Tibial nerve (tissue), 4 donors: ENCODE measurements at places on chromosomes 1 and 21. TPM values are rescaled to one million over a fixed set of nuclear protein-coding genes. Genes with fewer than 3 reads are reported as not detected.

GRCh38 chr1:110050602-110051261 lies 16.3 kb downstream of the STRIP1 start:
- DNase-seq: no peak

GRCh38 chr1:97120806-97121205 lies 399.2 kb downstream of the PTBP2 start:
- no peak for DNase-seq

GRCh38 chr1:59879574-59879973 lies 47.0 kb downstream of the CYP2J2 start:
- DNase-seq: peak; percentile 30

DNA sequence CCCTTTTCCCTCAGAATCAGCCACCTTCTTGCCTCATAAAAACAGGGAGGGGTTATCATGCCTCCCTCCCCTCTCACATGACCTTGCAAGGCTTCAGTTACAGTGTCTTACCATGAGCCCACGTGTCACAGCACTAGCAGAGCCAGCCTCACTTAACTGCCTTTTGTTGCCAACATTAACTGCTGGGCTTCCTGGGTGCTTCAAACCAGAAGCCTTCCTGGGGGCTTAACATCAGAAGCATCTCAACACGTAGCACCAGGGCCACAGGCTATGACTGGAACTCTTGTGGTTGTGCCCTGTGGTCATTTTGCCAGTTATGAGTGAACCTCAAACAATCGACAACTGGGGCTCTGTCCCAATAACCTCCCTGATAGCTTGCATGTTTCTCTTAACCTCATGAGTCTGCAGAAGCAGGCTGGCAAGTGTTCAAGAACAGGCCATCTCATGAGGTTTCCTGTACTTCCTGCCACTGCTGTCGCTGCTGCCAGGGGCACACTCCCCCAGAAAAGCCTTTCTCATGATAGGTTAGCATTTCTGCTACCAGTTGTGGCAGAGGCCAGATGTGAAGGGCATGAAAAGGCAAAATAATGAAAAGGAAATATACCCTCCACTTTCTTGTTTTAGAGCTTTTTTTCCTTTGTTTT lies 132.2 kb downstream of the GLUL start:
- DNase-seq: peak; percentile 78

DNA sequence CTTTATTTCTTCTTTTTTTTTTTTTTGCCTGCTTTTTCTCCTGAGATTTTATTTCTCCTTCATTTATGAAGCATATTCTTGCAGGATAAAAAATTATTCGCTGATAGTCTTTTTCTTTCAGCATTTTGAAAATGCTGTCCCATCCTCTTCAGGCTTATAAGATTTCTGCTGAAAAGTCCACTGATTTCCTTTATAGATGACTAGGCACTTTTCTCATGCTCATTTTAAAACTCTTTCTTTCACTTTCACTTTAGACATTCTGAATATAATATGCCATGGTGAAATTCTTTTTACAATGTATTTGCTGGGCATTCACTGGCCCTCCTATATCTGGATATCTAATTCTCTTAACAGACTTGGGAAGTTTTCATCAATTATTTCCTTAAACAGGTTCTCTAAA lies 25.5 kb upstream of the GTF2B start:
- no peak for DNase-seq

DNA sequence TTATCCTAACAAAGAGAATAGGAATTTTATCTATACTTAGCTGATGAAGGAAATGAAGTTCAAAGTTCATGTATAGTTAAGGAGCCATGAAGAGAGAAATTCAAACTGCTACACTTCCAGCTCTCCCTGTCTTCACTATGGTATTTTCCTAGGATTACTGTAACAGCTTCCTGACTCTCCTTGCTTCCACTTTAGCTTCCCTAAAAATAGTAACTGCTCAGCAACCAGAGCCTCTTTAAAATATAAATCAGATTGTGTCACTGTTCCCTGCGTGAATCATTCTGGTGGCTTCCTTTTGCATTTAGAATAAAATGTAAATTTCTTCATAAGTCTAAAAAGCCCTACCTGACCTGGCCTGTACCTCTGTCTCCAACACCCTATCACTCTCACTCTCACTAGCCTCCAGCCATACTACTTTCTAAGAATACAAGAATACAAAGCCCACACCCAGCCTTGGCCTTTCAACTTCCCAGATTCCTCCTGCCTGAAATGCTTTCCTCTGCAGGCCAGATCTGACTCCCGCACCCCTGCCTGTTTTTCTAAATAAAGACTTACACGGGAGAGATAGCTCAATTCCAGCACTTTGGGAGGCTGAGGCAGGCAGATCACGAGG lies 30.5 kb downstream of the OR10J1 start:
- DNase-seq: no peak

- no peak for DNase-seq
Measured at GRCh38 chr21:26085127-26085526, 85.4 kb downstream of the APP start.

DNA sequence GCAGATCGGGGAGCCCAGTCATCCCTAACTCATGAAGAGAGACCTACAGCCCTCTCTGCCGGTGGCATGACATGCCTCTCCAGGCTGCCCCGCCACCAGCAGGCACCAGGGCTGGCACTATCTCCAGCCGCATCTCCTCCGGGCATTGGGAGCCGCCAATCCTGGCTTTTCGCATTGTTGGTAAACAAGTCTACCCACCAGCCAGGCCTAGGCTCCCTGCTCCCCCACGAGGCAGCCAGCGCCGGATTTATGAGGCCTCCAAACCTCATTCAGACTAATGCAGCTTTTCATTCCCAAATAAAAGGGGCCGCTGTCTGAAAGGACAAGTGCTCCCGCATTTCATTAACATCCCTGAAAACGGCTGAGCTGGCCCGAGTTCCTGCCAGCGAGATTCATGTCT lies 3.4 kb upstream of the GRIK3 start:
- no peak for DNase-seq

DNA sequence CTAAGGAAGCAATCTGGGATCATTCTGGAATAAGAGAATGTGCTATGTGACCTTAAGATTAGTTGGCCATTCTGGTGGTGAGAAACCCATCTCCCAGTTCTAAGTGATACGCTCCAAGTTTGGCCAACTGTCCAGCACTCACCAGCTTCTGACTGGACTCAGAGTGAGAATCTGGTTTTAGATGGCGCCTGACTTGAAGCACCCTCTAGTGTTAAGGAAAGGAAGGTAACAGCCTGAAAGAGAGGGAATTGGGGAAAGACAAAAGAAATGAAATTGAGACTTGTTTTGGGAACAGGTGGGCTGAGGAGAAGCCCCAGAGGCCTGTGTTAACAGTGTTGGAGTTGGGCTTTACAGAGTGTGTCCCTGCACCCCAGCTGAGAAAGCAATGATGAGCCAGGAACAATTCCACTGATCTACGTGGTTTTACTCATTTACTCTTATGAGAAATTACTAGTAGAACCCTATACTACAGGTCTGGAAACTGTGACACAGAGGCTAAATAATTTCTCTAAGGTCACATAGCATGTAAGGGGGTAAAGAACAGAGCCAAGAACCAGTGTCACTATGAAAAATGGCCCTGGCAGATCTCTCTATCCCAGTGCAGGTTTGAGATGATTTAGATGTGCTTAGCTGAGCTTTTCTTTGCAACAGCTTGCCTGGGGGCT lies 9.3 kb upstream of the FCAMR start:
- no peak for DNase-seq

GRCh38 chr21:30227633-30228404 lies 11.9 kb upstream of the CLDN8 start:
- DNase-seq: no peak

GRCh38 chr21:41321908-41322495 lies 5.4 kb downstream of the FAM3B start:
- no peak for DNase-seq

DNA sequence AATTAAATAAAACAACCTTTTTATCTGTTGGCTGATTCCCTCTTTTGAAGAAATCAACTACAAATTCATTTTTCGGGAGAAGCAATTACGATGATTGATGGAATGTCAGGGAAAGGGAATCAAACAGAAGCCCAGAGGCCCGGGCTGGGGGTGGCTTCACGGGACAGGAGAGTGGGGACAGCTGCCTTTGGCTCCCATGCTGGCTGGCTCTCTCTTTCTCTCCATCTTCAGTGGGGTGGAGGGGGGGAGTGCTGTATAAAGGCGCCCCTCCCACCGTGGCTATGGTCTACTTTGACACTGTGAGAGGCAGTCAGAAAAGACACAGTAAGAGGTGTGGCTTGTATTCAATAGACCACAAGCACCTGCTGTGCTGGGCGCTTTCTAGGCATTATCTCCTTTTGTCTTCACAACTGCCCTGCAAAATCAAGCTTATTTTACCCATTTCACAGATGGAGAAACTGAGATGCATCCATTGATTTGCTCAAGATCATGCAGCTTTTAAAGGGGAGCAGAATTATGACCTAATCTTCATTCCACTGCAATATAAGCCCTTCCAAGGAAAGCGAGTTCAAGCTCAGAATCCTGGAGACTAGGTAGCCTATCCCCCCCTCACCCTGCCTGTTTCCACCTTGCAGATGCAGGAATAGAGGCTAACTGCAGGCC lies 92.9 kb downstream of the GRIK3 start:
- no peak for DNase-seq

GRCh38 chr1:3454811-3455618 lies 550 bp downstream of the ARHGEF16 start:
- no peak for DNase-seq

DNA sequence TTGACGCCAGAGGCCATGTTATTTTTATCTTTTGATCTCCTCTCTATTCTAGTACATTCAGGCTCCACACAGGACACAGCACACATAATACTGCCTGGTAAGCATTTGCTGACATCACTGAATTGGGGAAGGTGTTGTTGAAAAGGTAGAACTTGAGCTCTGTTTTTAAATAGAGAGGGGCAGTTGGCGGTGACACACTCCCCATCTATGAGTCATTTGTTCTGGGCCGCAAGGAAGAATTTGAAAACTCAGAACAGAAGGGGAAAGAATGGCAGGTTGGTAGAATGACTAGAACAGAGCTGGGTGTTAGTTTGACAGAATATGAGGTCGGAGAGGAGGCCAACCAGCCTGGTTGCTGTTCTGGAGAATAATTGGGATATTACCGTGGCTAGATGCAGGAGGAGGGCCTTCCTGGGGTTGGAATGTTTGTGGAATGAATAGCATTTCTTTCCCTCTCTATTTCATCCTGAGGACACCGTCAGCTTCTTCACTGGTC lies 52.1 kb upstream of the ERRFI1 start:
- DNase-seq: no peak

DNA sequence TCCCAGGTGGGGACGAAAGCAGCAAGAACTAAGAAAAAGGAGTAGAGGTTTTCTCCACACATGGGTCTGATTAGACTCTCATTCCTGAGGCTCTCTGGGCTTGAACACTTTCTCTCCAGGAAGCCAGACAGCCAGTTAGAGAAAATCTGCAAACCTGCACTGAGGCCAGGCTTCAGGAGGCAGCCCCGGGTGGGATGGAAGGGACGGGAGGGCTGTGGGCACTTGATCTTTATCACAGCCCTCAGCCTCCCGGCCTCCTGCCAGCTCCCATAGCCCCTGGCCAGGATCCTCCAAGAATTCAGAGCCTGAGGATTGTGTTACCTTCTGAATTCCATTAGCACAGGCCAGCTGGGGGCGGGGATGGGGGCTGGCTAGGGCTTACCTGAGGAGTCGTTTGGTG lies 40.1 kb downstream of the SERTAD4 start:
- DNase-seq: no peak

DNA sequence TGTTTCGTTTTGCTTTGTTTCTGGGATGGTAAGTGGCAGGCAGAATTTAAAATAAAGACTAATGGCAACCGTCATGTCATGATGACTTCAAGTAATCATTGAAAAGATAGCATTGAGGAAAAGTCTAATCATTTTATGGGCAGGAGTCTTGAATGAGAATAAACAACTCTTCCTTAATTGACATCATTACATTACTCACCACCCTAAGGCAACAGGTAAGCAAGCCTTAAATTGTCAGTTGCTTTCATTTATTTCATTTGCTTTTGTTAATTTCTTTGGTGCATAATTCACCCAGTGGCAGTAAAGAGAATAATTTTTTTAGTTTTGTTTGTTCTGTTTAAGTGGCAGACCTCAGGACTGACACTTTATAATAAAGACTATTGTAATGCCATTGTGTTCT lies 669.0 kb downstream of the RWDD3 start:
- DNase-seq: no peak

GRCh38 chr21:25551569-25551968 lies 55.7 kb downstream of the MRPL39 start:
- no peak for DNase-seq

GRCh38 chr1:244054924-244055263 lies 3.8 kb downstream of the ZBTB18 start:
- DNase-seq: no peak

DNA sequence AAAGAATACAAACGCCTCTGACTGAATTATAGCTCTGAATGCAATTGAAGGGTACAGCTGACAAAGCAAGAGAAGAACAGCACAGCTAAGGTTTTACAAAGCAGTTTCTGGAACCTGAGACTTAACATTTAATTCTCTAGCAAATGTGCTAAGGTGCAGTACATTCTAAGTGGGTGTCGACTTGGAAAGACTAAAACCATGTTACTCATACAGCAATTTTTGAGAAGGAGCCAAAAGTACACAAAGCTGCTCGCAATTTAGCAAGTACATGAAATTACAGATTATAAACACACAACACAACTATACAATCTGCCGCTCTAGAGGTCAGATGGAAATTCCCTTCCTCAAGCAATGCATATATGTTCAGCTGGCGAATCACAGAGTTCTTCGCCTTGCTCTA lies 121.9 kb downstream of the TIAM1 start:
- DNase-seq: no peak

DNA sequence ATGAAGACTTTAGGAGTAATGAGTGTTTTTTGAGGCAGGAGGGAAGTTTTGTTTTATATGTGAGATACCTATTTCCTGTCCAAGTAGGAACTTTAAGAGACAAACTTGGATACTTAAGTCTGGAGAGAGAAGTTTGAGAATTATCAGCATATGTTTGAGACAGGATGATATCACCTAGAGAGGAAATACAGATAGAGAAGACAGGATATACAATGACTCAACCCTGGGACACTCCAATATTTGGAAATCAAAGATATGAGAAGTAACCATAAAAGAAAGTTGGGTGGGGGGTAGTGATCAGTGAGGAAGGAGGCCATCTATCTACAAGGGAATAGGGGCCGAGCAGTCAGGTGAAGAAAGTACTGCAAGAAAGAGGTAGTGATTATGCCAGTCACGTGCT lies 6.5 kb downstream of the LCE7A start:
- no peak for DNase-seq

- no peak for DNase-seq
Measured at GRCh38 chr1:15081102-15081501, 72.4 kb upstream of the TMEM51 start.

GRCh38 chr1:201145132-201145531 lies 9.1 kb downstream of the TMEM9 start:
- DNase-seq: no peak

Gene KRTAP21-2
- total RNA-seq: not detected

Gene LY9
- total RNA-seq: 0.22 TPM

Gene SLC44A3
- 8.1 TPM for total RNA-seq

Gene RORC
- total RNA-seq: not detected

Gene PHF13
- total RNA-seq: 17.7 TPM

Gene APCS
- total RNA-seq: not detected

Gene RNU1-3
- total RNA-seq: under 0.01 TPM

Gene HYI
- 69.8 TPM for total RNA-seq

Gene LCE2C
- not detected for total RNA-seq

Gene FABP3
- 8.1 TPM for total RNA-seq

Gene KRTAP12-2
- total RNA-seq: not detected

Gene ABL2
- 23.9 TPM for total RNA-seq

Gene CSRP1
- 548 TPM for total RNA-seq
